ENCODE measurements at places on chromosomes 2 and 18.

GRCh38 chr2:178298785-178299212 is 104.5 kb downstream of the OSBPL6 start:
- DNase-seq, result no peak

GRCh38 chr2:13335862-13336535 is 619.3 kb downstream of the TRIB2 start:
- DNase-seq, result no peak

DNA sequence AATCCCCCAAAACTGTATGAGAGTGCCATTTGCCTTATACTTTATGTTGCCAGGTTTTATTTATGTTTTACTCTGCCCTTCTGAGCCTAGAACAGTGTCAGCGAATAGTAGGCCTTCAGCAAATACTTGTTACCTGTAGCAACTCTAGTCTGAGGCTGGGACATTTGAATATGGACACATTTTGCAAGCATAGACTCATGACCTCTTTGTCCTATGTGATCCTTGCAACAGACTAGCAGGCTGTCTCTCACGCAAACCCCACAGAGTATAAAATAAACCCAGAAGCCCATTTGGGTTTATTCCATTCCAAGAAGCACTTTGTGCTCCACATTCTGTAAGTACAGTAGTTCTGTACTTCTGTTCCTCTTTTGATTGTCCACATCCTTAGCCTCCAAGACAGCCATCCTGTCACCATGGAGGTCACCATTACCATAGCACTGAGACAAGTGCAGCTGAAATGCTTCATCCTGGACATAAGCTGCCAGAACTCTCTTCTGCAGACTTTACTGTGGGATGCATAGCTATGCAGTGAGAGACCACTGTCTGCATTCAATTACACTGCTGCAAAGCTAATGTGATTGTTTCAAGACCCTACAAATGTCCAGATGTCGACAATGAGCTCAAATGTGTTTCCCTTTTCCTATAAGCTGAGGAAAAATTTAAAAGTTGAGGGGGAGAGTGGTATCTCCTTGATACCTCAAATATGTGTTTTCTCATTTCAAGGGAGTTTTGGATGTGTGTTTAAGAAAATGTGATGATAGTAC is 425.7 kb downstream of the PID1 start:
- no peak for DNase-seq

DNA sequence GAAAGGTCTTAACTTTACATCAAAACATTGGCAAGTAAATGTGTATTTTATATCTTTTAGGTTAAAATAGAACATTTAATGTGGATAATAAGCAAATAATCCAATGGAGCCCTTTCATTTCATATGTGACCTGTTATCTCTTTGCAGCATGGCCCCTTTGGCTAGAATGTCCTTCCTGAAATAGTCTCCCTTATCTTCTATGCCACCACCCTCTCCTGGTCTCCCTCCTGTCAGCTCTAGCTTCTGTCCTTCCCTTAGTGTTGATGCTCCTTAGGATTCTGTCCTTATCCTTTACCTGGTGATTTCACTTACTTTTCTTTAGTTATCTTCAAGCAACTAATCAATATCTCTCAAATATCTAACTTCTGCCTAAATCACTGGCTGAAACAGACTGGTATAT is 87.1 kb upstream of the TFCP2L1 start:
- DNase-seq, result no peak

- no peak for DNase-seq
Measured at GRCh38 chr2:160498137-160498536, 4.5 kb upstream of the RBMS1 start.

DNA sequence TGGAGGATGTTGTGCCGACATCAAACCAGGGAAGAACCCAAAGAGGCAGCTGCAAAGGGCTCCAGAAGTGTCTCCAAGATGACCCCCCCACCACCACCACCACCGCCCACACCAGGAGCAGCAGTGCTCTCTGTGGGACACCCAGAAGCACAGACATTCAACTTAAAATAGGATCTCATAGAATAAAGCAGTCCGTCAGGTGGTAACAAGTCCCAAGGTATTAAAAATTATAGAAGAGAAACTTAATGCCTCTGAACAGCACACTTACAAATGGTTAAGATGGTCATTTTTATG is 155.5 kb upstream of the ID2 start:
- DNase-seq, result no peak

- DNase-seq, result no peak
Measured at GRCh38 chr2:18171191-18172139, 293.0 kb downstream of the KCNS3 start.

DNA sequence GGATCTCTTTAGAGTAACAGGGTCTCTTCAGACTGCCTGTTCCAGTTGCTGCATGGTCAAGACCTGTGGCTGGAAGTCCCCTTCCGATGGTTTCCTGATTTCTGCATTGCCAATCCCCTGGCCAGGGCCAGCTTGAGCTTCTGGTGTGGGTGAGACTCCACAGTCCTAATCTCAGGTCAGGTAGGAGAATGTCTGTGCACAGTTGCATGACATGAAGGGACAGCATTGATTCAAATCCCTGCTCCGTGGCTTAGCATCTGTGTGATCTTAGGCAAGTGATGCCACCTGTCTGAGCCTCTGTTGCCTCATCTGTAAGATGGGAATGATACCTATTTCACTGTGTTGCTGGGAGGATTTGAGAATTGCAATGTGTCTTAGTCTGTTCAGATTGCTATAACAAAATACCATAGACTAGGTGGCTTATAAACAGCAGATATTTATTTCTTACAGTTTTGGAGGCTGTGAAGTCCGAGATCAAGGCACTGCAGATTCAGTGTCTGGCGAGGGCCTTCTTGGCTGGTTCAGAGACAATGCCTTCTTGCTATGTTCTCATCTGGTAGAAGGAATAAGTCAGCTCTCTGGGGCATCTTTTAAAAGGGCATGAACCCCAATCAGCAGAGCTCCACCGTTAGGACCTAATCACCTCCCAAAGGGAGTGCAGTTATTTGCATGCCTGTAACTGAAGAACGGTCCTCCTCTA is 66.2 kb downstream of the ATOH8 start:
- no peak for DNase-seq

- DNase-seq, result no peak
Measured at GRCh38 chr2:175143678-175144077, 24.3 kb downstream of the ATF2 start.

- no peak for DNase-seq
Measured at GRCh38 chr2:233680361-233681045, 1.2 kb upstream of the UGT1A7 start.

Measured in activated effector memory CD4-positive, alpha-beta T cell treated with anti-CD3 and anti-CD28 coated beads, Interleukin-2, amount 50 U/mL, for 16 hours (primary cell).